ENCODE measurements at places on chromosomes 6 and 20.

DNA sequence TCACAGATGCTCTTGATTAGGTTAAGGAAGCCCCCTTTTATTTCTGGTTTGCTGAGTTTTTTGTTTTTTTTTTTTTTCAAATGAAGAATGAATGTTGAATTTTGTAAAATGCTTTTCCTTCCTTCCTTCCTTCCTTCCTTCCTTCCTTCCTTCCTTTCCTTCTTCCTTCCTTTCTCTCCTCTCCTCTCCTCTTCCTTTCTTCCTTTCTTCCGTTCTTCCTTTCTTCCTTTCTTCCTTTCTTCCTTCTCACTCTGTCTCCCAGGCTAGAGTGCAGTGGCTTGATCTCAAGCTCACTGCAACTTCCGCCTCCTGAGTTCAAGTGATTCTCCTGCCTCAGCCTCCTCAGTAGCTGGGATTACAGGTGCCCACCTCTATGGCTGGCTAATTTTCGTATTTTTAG is 158.2 kb downstream of the ZFAND3 start:
- no peak for DNase-seq

- no peak for DNase-seq
Observed at GRCh38 chr20:2264118-2264517, 31.7 kb upstream of the TGM3 start.

GRCh38 chr6:110822249-110822648 is 7.0 kb upstream of the CDK19 start:
- DNase-seq, result no peak

- DNase-seq, result no peak
Observed at GRCh38 chr6:157496534-157497095, 115.6 kb downstream of the ZDHHC14 start.

DNA sequence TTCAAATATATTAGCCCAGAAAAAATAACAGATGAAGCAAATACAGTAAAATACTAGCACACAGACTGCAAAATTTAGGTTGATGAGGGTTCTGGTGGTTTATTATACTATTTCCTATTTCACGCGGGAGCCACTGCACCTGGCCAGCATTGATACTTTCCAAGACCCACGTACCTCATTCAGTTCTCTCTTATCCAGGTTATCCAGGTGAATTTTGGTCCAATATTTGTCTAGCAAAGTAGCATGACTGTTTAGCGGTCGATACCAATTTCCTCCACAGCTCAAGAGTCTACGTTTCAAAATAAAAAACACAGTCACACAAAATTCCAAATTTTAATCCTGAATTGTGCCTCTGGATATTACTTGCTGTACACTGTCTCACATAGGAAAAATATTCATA is 34.8 kb downstream of the MDN1 start:
- no peak for DNase-seq

DNA sequence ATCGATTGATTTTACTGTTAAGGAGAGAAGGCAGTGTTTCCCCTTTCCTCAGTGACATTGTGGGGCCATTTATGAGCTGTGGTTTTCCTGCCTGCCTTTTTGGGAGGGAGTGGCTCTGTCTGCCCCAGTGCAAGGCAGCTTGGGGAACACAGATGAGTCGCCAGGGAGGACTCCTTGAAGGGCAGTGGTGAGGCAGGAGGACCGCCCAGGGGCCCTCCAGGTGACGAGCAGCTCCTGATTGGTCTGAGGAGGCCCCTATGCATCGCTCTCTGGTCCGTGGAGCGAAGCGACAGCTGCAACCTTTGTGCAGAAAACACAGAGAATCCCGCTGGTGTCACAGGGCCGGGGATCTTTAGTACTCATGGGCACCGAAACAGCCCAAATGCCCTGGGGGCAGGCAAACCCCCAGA is 100.3 kb downstream of the TMEM242 start:
- no peak for DNase-seq

DNA sequence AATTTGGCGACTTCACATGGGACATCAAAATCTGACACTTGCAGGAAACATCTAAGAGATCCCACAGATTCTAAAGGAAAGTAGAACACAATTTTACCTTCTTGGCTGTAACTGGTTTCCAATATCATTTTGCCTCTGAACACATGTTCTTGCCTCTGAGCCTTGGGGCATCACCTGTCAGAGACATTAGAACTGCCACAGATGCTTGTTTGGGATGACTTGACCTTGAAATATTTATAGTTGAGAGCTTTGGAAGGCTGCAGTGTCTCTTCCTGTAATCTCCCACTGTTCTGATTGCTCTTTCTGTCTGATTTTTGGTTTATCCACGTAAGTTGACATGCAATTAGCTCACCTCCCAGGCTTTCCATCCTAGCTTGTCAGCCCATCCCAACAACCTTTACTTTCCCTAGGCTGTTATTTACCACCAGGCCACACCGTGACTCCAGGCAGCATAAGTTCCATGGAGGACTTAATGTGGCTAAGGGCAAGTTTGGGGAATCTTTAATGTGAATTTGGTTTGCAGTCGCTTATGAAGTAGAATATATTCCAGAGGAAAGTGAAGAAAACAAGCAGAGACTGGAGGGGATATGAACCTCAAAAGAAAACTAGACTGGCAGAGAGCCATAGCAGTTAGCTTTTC is 256.5 kb upstream of the RIN2 start:
- no peak for DNase-seq

GRCh38 chr20:23588434-23589403 is 17.0 kb downstream of the CST9 start:
- no peak for DNase-seq

GRCh38 chr6:32941214-32941768 is 463 bp upstream of the HLA-DMB start:
- DNase-seq, result peak; percentile 11

DNA sequence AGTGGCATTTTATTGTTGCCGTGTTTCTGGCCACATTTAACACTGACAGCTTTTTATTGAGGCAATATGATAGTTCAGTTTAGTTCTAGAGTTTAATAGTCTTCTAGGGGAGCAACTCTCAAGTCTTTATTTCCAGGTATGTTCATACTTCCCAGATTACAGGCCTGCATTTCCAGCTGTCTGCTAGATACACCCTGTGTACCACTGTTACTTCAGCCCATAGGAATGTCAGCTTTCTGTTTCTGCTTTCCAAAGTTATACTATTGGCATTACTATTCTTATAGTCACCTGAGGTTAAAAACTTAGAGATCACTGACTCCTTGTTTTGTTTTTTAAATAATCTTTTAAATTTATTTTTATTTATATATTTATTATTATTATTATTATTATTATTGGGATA is 7.6 kb downstream of the ZNF451 start:
- no peak for DNase-seq

DNA sequence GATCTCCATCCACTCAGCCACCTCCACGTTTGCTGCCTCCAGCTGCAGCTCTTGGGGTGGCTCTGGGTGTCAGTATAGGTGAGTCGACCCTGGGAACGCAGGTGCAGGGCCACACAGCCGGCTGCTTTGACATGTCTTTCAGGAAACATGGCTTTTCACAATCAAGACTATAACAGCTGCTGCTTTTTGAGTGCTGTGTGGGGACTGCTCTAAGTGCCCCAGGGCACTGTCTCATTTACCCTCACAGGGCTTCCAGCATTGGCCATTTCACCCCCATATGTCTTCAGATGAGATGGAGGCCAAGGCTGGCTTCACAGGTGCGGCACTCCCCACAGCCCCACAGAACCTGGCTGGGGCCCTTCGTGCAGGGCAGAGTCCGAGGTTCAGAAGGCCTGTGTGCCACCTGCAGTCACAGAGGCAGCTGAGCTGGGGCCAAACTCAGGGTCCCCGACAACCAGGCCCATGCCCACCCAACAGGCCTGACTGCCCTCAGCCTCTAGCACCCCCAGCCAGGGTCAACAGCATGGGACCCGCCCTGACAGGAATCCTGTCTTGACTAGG is 14.9 kb upstream of the CST7 start:
- DNase-seq, result no peak

GRCh38 chr6:3211681-3212080 is 15.8 kb downstream of the TUBB2B start:
- no peak for DNase-seq

DNA sequence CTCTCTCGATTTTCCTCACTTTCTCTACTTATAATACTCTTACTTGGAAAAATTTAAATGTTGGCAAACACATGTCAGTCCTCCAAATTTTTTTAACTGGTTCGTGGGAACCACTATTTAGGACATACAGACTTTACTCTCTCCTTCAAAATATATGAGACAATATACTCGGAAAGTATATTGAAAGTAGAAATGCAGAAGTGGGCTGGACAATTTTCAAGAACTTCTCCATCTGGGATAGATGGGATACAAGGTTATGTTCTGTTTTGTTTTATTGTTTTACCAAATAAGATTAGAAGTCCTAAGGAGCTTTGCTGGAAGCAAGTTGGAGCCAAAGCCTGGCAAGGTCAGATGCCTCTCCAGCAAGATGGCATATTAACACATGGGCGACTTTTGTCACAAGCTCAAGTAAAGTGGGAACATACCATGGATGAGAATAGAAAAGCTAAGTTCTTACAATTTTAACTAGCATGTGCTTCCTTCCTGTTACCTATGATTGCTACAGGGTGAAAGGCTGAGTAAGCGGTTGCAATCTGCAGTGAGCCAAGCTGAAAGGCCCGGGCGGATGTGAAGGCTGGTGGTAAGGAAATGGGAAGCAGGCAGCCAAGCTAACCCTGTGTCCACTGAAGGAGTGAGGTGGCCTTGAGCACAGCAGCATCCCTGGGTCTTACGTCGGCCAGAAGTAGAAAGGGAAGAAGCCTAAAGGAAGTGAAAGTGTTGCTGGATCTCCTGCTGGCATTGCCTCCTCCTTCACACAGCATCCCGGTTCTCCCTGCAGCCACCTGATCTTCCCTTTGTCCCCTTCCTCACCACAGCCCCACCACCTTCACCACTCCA is 7.1 kb downstream of the MAP3K5 start:
- no peak for DNase-seq

- peak; percentile 75 for DNase-seq
Observed at GRCh38 chr6:19024737-19025136, 637.6 kb downstream of the RNF144B start.

DNA sequence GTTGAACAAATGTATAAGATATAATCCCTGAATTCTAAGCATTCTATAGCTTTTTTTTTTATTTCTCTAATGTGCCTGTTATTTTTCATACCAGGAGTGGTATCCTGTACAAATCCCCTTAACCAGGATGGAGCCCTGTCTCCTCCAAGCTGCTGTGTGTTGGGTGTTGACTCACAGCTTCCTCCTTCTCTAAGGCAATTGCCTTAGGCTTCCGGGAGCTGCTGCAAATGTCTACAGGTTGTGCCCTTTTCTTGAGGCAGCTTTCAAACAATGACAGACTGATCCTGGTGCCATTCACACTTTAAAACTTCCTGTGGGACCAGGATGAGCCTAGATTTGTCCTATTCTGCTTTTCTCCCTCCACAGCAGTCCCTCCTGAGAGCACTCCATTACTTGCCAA is 173.2 kb downstream of the BTBD3 start:
- no peak for DNase-seq

- DNase-seq, result no peak
Observed at GRCh38 chr6:23389386-23389785, 736.6 kb upstream of the NRSN1 start.

DNA sequence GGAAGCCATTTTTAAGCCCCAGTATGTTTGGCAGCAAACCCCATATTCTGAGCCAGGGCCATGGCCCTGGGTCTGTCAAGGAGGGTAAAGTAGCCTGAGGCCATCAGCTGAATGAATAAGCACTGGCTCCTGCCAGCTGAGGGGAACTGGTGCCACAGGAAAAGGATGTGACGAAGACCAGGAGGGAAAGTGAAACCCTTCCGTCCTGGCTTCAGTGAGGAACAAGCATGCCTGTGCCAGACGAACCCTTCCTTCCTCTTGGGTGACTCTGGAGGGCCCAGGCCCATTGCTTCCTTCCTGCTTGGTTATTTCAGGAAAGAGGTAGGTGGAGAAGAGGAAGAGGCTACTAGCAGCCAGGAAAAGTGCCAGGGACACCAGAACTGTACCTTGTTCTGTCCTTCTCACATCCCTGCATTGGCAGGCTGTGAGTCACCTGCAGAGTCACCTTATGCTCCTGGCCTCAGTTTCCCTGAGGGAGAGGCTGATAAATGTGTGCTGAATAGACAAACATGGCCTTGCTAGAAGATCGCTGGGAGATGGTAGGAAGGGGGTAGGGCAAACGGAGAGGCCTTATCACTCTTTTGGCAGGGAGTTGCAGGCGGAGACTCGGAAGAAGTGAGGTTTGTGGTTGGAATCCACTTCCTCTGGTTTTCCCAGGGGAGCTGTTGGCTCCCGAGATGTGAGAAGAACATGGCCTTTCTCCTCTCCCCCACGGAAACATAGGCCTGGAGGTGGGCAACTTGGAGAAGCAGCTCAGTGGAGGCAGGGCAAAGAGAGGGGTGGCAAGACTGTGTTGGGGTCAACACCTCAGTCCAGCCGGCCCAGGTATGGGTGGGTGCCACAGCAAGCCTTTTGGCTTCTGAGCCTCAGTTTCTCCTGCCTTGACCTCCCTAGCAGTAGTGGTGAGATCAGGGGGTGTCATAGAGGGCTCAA is 37.4 kb downstream of the COX4I2 start:
- no peak for DNase-seq

- peak; percentile 56 for DNase-seq
Observed at GRCh38 chr20:49768204-49769047, 44.2 kb upstream of the SLC9A8 start.

DNA sequence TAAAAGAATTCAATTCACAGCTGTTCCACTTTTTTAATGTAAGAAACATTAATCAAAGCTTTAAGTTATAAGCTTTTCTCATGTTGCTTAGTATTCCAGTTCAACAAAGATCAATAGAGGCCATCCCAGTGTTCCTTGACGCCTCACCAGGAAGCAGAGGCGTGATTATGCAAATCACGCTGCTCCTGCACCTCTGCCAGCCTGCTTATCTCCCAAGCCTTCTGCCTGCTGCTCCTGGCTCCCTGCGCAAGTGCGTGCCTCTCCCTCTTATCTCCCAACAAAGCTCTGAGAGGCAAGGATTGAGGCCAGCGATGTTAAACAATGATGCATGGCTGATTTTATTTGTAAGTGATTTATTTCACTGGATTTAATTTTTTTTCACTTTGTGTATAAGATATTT is 42.8 kb downstream of the INSM1 start:
- peak; percentile 87 for DNase-seq

GRCh38 chr6:5866547-5867051 is 140.1 kb downstream of the NRN1 start:
- no peak for DNase-seq

GRCh38 chr6:137745321-137745720 is 121.7 kb upstream of the TNFAIP3 start:
- DNase-seq, result no peak

- DNase-seq, result peak; percentile 39
Observed at GRCh38 chr6:135423649-135424128, 73.9 kb downstream of the AHI1 start.

All from neural progenitor cell (in vitro differentiated cells).